Globus pallidus (tissue), 1 donor: ENCODE measurements at places on chromosomes 2 and 18.
A peak's percentile ranks its signal among the peaks of the same experiment; 100 is the strongest.

GRCh38 chr2:209593930-209594329, 170.1 kb downstream of the MAP2 start:
- DNase-seq: no peak

DNA sequence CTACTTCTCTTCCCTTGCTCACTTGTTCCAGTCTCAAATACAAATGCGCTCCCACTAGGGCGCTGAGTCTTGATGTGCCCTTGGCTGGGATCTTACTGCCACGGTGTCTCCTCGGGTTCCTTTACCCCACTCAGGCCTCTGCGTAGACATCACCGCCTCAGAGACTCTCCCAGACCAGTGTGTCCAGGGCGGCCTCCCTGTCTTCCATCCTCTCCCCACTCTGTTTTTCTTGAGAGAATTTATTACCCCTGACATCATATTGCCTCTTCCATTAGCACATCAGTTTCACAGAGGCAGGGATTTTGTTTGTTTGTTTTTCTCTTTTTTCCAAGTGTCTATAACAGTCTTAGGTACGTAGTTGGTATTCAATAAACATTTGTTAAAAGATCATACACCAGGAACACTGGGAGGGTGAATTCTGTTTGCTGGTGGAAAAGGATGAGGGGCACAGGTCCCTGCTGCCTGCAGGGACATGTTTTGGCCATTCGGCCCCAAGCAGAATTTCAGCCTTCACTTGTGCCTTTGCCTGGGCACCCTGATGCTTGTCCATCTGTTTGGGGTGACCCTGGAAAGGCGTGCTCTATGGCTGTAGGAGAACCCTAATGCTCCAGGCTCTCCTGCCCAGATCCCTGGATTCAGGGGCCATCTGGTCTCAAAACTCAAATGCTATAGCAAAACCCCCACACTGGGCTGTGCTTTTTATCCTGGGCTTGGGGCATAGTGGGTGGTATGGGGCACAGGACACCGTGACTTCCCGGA, 55.0 kb downstream of the RPL37A start:
- no peak for DNase-seq

DNA sequence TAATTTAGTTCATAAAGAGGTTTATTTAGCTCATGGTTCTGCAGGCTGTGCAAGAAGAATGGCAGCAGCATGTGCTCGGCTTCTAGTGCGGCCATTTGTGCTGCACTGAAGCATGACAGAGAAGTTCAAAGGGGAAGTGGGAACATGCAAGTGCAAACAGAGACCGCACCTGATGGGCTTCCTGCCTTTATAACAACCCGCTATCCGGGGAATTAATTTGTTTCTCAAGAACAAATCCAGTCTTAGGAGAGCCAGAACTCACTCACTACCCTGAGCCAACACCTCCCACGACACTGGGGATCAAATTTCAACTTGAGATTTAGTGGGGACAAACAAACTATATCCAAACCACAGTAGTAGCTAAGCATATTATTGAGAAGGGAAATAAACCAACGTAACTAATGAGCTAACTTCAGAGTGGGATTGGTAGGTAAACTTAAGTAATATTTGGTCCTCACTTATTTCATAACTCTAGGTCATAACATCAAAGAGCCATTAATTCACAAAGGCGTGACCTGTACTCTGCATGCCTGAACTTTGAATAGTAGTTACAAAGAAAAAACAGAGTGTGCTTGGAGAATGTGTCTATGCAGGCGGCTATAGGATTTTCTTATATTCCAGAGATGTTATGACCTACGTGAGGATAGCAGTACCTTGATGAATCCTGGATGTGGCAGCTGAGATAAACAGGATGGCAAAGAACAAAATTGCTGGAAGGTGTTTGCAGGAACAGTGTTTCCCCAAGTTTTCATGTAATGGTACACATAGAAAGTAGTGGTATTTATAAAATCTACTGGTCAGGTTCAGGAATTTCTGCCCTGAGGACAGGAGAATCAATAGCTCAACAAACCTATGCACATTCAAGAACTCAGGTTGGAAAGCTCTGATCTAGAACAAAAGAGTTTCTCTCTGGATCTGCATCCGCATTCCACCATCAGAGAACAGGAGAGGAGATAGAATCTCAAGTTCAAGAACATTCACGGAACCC, 845.9 kb upstream of the ID2 start:
- no peak for DNase-seq

DNA sequence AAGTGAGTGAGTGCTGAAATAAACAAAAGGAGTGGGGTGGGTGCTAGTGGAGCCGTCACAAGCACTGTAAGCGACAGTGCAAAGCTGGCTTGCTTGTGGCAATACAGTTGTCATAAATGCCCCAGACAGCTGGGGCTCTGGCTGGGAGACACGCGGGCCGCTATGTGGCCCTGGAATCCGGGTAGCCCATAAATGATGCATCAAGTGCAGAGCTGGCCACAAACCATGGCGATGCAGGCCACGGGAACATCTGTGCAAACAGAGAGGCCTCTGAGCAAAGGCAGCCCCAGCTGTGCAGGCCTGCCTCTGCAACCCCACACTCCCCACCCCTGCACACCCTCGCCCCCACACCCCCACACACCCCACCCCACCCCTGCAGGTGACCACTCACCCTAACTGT, 349.2 kb upstream of the ID2 start:
- no peak for DNase-seq

DNA sequence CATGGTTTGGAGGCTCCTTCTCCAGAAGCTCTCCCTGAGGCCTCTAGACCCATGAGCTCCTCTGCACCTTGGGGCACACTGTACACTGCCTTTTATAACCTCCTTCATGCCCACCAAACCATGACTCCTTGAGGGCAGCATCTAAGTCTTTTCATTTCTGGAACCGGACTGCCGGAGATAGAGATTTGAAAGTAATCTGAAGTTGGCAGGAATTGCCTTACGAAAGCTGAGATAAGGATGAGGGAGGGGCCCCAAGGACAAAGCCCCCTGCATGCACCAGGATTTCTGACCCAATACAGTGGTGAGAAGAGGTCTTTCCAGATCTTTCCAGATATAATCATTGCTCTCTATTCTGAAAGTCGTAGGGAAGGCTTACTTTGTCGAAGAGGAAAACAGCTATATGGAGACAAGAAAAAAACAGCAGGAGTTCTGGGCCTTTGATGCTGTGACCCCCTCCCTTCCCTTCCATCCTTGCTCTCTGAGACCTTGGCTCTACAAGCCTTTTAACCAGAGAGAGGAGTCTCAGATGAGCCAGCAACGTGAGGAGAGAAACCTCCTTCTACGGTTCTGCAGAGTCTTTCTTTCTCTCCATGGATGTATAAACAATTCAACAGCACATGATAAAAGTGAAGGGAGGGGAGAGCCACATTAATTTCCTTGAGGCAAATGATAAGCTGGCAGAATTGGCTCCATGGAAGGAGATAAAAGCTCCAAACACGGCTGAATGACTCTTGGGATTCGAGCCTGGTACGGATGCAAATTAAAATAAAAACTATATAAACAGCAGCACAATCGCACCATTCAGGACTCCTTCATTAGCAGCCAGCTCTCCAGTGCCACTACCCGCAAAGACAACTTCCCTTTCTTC, 88.0 kb upstream of the RTN4 start:
- peak; percentile 96 for DNase-seq

DNA sequence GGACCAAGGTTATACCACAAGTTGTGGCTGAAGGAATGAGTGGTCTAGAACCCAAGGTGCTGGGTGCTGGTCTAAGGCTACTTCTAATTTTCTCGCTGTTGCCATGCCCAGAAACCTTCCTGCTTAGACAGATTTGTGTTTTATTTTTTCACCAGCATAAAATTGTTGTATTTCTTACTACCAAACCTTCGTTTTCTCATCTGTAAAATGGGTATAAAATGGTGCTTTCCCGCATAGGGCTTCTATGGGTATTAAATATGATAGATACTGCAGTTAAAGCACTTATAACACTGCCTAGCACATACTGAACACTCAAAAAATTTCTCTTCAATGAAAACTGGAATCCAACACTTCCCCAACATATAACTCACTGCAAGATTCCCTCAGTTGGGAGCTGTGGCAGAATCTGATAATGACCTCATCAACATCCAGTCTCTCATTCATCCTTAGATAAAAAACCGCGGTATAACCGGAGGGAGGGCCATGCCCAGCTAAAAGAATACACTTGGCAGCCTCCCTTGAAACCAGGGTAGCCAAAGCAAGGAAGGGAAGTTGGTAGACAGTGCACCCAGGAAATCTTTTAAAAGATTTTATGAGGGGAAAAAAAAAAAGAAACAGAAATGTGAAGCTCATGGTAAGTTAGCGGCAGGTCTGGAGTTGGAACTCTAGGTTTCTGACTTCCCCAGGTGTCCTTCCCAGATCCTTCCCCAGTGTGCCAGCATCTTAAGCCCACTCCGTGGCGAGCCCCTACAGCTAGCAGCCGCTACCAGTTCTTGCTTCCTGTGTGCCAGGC, 1.2 kb downstream of the NEMP2 start:
- DNase-seq: no peak

- DNase-seq: no peak
Measured at GRCh38 chr2:233164128-233164635, 87.3 kb upstream of the ATG16L1 start.

DNA sequence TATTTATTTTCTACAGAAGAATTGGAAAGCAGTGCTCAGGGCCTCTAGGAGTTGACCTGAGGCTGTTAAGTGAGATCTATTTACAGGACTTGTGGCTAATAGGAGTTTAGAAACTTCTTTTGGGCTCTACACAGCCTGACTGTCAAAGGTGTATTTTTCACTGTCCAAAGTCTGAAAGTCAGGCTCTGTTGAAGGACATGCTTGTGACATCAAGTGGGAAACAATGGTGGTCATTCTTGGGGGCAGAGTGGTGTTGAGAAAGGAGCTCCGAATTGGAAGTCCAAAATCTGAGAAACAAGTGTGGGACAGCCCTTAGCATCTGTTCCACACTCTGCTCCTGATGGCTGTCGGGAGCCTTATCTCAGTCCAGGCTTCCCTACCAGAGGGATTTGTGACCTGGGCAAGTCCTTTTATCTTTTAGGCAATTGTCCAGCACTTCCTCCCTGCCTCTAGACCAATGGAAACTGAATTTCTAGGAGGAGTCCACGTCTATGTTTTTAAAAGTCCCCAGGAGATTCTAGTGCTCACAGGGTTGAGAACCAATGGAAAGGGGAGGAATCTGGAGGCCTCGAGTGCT, 76.4 kb downstream of the LIPG start:
- DNase-seq: no peak

DNA sequence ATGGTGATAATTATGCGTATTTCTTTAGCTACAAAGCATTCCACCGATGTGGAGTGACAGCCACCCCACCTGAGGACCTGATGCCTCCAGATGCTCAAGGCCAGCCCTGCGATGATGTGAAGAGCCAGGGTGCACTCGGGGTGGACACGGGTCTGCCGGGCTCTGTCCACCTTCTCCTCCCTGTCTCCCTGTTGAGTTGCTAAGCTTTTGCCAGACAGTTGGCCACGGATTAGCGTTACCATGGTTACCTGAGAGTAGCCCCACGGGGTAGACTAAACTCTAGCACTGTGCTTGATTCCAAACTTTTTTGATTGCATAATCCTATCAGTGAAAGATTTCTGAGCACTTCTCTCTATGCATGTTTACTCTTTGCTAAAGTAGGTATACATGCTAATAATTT, 86.2 kb downstream of the SMIM21 start:
- no peak for DNase-seq

DNA sequence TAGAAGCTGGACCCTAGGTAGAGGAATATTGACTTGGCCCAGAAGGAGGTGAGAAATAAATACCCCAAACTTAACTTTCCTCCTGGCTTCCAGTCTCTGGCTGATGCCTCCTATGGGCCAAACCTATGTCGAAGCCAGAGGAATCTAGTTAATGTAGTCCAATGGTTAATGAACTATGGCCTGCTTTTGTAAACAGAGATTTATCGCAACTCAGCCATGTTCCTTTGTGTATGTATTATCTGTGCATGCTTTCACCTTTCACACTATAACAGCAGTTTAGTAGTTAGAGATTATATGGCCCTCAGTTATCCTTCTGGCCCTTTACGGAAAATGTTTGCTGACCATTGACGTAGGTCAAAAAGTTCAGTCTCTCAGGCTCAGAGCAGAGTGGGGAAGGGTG, 67.3 kb upstream of the BARD1 start:
- DNase-seq: no peak
